ENCODE measurements at places on chromosomes 1 and 21. TPM values are rescaled to one million over a fixed set of nuclear protein-coding genes. Genes with fewer than 3 reads are reported as not detected.

The OPN3 gene
- total RNA-seq: 16.4 TPM

The TDRD10 gene
- not detected for total RNA-seq

The KCNT2 gene
- total RNA-seq: 1.8 TPM

The IQGAP3 gene
- 83.3 TPM for total RNA-seq

The PLD5 gene
- under 0.01 TPM for total RNA-seq

The OLFM3 gene
- not detected for total RNA-seq

The KRTAP13-2 gene
- total RNA-seq: not detected

The ST6GALNAC5 gene
- total RNA-seq: 4.4 TPM

The SERPINC1 gene
- 0.12 TPM for total RNA-seq

The DIO1 gene
- not detected for total RNA-seq

The AQP10 gene
- total RNA-seq: not detected

The OR6N1 gene
- total RNA-seq: not detected

The MARK1 gene
- total RNA-seq: 1.7 TPM

The FCER1G gene
- not detected for total RNA-seq

The TMPRSS3 gene
- total RNA-seq: not detected

All from uterine smooth muscle cell (primary cell).